ENCODE measurements at places on chromosomes 6 and 20.
A peak's percentile ranks its signal among the peaks of the same experiment; 100 is the strongest.

DNA sequence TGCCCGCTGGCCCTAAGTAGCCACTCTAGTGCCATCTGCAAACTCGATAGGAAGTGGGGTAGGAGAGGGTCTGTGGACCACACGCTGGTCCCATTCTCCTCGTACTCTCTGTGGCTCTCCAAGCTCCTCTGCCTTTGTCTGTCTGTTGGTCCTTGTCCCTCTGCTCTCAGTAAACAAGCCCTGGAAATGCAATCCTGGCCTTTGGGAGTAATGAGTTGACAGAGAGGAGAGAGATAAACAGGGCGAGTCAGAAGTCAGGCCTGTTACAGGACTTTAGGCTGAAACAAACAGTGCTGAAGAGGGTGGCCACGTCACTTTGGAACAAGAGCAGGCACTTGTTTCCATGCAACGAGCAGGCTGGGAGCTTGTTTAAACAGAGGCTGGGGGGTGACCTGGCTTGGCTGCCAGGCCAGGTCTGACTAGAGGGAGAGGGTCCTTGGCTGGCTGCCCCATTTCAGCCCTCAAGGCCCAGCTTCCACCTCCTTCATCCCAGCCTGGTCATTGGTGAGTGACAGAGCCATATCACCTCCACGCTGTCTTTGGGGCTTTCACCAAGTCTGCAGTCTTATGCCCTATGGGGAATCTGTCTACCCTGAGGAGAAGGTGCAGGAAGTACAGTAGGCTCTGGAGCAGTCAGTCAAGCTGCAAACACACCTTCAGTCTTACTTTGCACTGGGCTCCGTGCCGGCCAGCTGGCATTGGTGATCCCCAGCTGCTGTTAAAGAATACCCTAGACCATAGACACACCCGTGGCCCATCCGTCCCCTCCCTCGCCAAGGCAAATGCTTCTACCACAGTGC, 22.6 kb downstream of the FOXP4 start:
- H3K4me1 ChIP-seq, result peaks cover 56% of the 10 kb centered on the region
- H3K36me3 ChIP-seq, result peaks cover 10% of the 10 kb centered on the region
- H3K27ac ChIP-seq, result no peak overlapping the region
- H3K4me3 ChIP-seq, result no peak overlapping the region
- no peaks in the 10 kb centered on the region for H3K27me3 ChIP-seq
- DNase-seq, result no peak

- no peaks in the 10 kb centered on the region for H3K27me3 ChIP-seq
- peak overlapping the region; percentile 96 for H3K27ac ChIP-seq
- no peaks in the 10 kb centered on the region for H3K36me3 ChIP-seq
- H3K4me3 ChIP-seq, result peak overlapping the region; percentile 86
Observed at GRCh38 chr20:21301940-21302663, 1.0 kb upstream of the XRN2 start.

DNA sequence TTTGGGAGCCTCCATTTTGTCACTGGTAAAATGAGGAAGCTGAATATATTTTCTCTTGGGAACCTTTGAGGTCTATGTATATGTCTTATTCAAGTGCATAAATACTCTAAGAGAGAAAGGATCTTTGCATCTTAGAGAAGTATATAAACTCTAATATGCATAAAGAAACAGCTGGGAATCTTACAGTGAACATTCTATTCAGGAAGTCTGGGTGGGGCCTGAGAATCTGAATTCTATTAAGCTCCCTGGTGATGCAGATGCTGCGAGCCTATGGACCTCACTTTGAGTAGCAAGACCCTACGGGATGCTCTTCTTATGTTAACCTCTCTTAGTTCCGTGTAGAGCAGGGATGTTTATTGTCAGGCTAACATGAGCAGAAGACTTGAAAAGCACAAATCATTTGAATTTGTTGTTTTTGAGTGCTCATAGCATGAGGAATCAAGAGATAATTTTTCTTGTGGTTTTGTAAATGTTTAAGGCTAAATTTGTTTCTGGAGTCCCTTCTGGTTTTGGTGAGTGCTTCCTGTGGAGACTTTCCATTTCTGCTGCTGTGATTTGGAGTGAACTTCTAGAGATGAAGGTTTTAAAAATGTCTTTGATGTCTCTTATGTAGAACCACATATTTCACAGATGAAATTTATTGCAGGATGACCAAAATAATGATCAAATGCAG, 281.2 kb upstream of the JAG1 start:
- no peak overlapping the region for H3K4me3 ChIP-seq
- no peak overlapping the region for H3K27ac ChIP-seq
- H3K27me3 ChIP-seq, result no peaks in the 10 kb centered on the region
- H3K4me1 ChIP-seq, result peaks cover 11% of the 10 kb centered on the region

DNA sequence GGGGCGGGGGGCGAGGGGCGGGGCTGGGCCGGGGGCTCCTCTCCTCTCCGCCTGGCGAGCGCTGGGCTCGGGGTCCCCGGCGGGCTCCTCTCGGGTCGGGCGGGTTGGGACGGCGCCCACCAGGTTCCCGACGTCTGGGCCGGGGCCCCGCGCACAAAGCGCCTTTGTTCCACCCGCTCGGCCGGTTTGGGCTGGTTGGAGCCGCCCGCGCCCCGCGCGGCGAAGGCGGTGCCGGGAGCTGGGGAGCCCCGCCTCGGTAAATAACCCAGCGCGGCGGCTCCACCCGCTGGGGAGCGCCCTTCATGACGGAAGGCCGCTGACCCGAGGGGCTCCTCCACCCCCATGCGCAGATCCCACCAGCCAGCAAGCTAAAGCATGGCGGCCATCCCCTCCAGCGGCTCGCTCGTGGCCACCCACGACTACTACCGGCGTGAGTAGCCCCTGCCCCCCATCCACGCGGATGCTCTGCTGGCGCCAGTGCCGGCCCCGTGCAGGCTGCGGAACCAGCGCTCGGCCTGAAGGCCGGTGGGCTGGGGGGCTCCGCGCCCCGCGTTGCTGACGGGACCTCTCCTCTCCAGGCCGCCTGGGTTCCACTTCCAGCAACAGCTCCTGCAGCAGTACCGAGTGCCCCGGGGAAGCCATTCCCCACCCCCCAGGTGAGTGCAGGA, 503 bp downstream of the PPDPF start:
- H3K36me3 ChIP-seq, result peaks cover 7% of the 10 kb centered on the region
- peak overlapping the region; percentile 96 for H3K4me3 ChIP-seq
- DNase-seq, result no peak

DNA sequence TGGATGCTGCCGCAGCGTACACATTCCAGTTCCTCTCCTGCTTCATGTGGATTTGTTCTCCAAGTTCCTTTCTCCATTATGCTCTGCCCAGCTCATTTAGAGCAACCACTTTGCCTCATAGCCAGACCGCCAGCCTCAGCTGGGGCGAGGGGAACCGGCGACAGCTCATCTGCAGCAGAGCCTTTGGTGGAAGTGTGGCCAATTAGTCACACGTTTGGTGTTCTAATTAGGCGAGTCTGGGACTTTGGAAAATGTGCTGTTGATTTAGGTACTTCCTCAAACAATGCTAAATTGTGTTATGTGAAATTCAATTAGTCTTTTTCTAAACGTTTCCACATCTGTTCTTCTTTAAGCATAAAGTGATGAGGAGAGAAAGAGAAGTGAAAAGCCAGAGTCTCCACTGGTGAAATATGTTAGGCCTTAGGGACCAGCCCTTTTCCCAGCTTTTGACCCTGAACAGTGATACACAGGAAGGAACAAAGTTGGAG, 217.9 kb downstream of the TBX18 start:
- H3K27me3 ChIP-seq, result no peaks in the 10 kb centered on the region
- DNase-seq, result no peak
- H3K4me3 ChIP-seq, result no peak overlapping the region
- no peaks in the 10 kb centered on the region for H3K36me3 ChIP-seq
- H3K4me1 ChIP-seq, result no peaks in the 10 kb centered on the region
- no peak overlapping the region for H3K27ac ChIP-seq

- no peaks in the 10 kb centered on the region for H3K27me3 ChIP-seq
- no peak for DNase-seq
- peaks cover 50% of the 10 kb centered on the region for H3K4me1 ChIP-seq
- peak overlapping the region; percentile 70 for H3K27ac ChIP-seq
- no peak overlapping the region for H3K4me3 ChIP-seq
Observed at GRCh38 chr20:34887023-34887422, 10.6 kb downstream of the ACSS2 start.

- no peaks in the 10 kb centered on the region for H3K36me3 ChIP-seq
- H3K4me3 ChIP-seq, result no peak overlapping the region
- H3K27ac ChIP-seq, result no peak overlapping the region
- no peaks in the 10 kb centered on the region for H3K27me3 ChIP-seq
- no peak for DNase-seq
- H3K4me1 ChIP-seq, result no peaks in the 10 kb centered on the region
Observed at GRCh38 chr6:135210632-135211305, 29.7 kb downstream of the MYB start.

DNA sequence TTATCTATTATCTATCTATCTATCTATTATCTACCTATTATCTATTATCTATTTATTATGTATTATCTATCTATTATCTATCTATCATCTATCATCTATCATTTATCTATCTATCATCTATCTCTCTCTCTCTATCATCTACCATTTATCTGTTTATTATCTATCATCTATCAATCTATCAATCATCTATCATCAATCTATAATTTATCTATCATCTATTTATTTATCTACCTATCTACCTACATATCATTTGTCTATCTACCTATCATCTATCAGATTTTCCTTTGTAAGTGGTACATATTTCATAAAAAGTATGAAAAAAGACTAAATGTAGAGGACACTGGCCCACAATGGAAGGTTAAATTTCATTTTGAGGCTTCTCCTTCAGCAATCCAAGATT, 212.1 kb upstream of the EXOC2 start:
- peaks cover 14% of the 10 kb centered on the region for H3K4me1 ChIP-seq
- no peaks in the 10 kb centered on the region for H3K27me3 ChIP-seq
- H3K4me3 ChIP-seq, result no peak overlapping the region

Data from thoracic aorta (tissue), 2 donors.